Cerebellar nuclear complex (tissue), 1 donor: ENCODE measurements at places on chromosomes 16 and 17.

- DNase-seq, result no peak
Measured at GRCh38 chr16:13231365-13231764, 330.0 kb downstream of the SHISA9 start.

GRCh38 chr17:16947470-16947869 is 24.4 kb downstream of the TNFRSF13B start:
- DNase-seq, result no peak

DNA sequence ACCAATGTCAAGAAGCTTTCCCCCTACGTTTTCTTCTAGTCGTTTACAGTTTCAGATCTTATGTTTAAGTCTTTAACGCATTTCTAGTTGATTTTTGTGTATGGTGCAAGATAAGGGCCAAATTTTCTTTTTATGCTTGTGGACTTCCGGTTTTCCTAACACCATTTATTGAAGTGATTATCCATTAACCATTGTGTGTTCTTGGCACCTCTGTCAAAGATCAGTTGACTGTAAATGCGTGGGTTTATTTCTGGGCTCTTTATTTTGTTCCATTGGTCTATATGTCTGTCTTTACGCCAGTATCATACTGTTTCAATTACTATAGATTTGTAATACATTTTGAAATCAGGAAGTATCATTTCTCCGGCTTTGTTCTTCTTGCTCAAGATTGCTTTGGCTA is 49.5 kb downstream of the CEP112 start:
- no peak for DNase-seq

- DNase-seq, result no peak
Measured at GRCh38 chr17:79830763-79831264, 8.4 kb downstream of the CBX4 start.

GRCh38 chr16:77288222-77288621 is 89.0 kb downstream of the SYCE1L start:
- no peak for DNase-seq

- no peak for DNase-seq
Measured at GRCh38 chr16:2166263-2167067, 10.9 kb downstream of the TRAF7 start.

GRCh38 chr16:80656711-80657150 is 115.9 kb downstream of the DYNLRB2 start:
- DNase-seq, result no peak

- no peak for DNase-seq
Measured at GRCh38 chr16:3830625-3831254, 49.8 kb downstream of the CREBBP start.

DNA sequence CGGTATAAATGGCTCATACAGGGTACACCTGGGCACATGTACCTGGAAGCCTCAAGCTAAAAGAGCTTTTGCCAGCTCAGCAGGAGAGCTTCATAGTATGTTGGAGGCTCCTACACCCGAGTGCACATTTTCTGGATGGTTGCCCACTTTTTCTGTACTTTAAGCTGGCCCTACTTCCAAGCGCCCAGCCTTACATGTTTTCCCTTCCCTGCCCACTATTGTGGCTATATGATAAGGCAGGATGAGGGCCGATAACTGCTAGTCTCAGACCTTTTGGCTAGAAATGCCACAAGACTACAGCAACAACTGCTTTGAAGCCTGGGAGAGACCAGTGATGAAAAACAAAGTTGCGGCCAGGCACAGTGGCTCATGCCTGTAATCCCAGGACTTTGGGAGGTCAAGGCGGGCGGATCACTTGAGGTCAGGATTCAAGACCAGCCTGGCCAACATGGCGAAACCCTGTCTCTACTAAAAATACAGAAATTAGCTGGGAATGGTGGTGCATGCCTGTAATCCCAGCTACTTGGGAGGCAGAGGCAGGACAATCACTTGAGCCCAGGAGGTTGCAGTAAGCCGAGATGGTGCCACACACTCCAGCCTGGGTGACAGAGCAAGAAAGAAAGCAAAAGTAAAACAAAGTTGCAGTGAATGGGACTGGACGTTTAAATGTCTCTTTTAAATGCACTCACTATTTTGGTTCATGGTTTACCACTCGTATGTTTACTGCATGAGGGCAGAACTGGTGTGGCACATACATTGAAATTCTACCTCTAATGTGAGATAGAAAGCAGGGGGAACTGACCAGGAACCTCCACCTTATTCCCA is 14.2 kb upstream of the MARCHF10 start:
- DNase-seq, result no peak

GRCh38 chr17:61238455-61238933 is 161.1 kb upstream of the TBX2 start:
- DNase-seq, result no peak

- no peak for DNase-seq
Measured at GRCh38 chr17:76032073-76032779, 5.1 kb upstream of the EVPL start.
